ENCODE measurements at places on chromosomes 7 and 10. TPM values are rescaled to one million over a fixed set of nuclear protein-coding genes. Genes with fewer than 3 reads are reported as not detected.

TMEM229A gene
- total RNA-seq, result not detected

SNCG gene
- total RNA-seq, result not detected

AKR1C2 gene
- total RNA-seq, result not detected

DNA sequence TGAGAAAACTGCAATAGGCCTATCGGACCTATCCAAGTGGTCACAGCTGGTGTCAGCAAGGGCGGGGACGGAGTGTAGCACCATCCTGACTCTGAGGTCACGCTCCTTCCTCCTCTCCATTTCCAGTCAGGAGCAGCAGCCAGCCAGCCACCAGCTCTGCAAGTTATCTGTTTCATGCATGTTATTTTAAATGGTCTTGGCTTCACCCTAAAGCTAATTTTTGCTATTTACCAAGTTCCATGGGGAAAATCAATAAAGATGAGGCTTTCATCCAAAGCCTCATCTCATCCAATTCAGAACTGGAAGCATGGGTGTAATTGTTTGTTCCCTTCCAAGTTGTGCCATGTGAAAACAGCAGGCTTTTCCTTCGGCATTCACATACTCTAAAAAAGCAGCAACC is 49.3 kb downstream of the ICA1 start:
- no peak for DNase-seq
- H3K4me3 ChIP-seq, result no peak overlapping the region
- H3K27ac ChIP-seq, result no peak overlapping the region

GRCh38 chr10:33101392-33101787 is 143.4 kb upstream of the ITGB1 start:
- peaks cover 73% of the 10 kb centered on the region for H3K4me1 ChIP-seq
- H3K27ac ChIP-seq, result peak overlapping the region; percentile 84
- H3K4me3 ChIP-seq, result peak overlapping the region; percentile 52
- H3K27me3 ChIP-seq, result no peaks in the 10 kb centered on the region

DNA sequence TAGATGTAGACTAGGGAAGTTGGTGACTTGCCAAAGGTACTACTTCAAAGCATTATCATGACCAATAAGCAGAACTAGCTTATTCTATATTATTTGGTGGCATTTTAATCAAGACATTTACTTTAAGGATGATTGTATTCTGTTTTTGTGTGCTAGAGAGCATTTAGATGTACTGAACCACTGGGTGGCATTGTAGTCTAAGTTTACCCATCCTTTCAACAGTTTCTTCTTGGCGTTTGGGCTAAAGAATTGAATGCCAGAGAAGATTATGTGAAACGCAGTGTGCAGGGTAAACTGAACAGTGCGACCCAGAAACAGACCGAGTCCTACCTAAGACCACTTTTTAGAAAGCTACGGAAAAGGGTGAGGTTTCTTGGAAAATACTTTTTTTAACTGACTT is 26.8 kb downstream of the PRPF18 start:
- peaks cover 50% of the 10 kb centered on the region for H3K36me3 ChIP-seq
- H3K4me1 ChIP-seq, result no peaks in the 10 kb centered on the region
- H3K27me3 ChIP-seq, result no peaks in the 10 kb centered on the region
- H3K4me3 ChIP-seq, result no peak overlapping the region
- no peak overlapping the region for H3K27ac ChIP-seq

Data from activated CD4-positive, alpha-beta memory T cell treated with anti-CD3 and anti-CD28 coated beads for 36 hours (primary cell).